ENCODE measurements at places on chromosomes 2 and 18.

DNA sequence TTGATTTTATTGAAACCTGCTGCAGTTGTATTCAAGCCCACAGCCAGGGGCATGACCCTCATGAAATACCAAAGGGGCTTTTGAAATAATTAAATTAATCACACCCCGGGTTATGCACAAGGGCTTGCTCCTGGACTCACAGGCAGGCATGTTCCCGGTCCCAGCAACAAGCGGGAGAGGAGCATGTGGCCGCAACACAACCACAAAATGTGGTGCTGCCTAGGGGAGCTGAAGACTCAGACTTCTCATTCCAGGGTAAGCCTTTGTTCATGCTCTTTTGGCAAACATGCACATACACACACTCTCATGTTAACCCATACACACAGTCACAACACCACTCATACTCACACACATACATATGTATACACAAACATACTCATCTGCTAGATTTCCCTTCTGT is 233.7 kb upstream of the SMAD2 start:
- DNase-seq = no peak

GRCh38 chr2:154688373-154688772 is 10.1 kb upstream of the KCNJ3 start:
- DNase-seq = no peak

DNA sequence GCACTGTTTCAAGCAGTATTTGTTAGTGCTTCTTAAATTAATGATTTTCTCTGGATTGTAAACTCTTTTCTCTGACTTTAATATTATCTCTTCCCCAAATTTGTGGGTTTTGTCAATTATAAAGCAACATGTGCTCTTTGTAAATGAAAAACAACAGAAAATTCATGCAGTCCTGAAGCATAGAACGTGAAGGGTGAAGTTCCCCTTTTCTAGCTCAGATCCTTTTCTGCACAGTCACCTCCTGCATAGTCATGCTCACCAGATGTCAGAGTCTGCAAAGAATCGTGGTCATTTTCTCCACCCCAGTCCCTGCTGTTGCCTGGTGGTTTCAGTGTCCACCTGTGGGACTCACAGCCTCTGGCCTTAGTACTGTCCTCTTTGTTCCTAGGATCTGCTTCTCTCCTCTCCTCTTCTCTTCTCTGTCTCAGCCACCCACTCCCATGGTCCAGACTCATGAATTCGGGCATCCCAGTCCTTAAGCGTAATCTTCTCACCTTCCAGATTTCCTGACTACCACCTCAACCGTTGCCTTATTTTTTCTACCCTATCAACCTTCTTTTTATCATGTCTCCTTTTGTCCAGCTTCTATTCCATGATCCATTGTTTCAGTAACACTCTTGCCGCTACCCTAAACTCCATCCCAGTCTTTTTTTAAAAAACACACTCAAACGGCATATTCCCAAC is 229.1 kb downstream of the RTP5 start:
- no peak for DNase-seq

- DNase-seq = no peak
Measured at GRCh38 chr18:22705328-22705727, 227.8 kb upstream of the RBBP8 start.

- DNase-seq = no peak
Measured at GRCh38 chr2:199273042-199273511, 184.7 kb downstream of the SATB2 start.

GRCh38 chr2:57160976-57161375 is 885.6 kb upstream of the VRK2 start:
- DNase-seq = no peak

DNA sequence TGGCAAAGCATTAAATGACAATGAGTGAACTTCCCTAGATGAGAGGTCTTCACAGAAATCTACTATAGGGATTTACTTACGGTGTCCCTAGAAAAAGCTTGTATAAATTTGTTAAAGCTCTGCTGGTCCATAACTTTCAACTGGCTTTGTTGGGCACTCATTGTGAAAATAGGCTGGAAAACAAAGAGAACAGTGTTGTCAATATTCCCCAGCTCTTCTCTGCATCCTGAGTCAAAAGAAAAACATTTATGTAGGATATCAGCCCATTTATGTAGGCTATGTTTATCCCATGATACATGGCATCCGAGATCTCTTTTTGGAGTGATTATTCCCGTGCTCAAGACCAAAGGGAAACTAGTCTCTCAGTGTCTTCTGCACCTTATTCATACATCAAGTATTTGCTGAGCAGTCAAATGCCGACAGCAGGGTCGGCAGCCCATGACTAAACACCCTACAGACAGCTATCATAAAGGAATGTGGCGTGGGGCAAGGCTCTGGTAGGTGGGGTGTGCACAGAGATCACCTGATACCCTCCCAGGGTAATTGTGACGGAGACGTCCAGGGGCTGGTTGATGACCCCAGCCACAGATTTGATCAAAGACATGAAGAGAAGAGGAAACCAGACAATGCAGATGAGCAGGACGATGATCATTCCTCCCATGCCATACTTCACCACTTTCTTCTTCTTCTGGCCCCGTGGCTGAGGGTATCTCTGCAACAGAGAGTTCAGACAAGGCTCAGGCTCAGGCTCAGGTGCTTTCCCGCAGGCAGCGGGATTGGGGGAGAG is 155.9 kb downstream of the NAPG start:
- no peak for DNase-seq

- DNase-seq = no peak
Measured at GRCh38 chr2:80255918-80256781, 48.4 kb downstream of the LRRTM1 start.

DNA sequence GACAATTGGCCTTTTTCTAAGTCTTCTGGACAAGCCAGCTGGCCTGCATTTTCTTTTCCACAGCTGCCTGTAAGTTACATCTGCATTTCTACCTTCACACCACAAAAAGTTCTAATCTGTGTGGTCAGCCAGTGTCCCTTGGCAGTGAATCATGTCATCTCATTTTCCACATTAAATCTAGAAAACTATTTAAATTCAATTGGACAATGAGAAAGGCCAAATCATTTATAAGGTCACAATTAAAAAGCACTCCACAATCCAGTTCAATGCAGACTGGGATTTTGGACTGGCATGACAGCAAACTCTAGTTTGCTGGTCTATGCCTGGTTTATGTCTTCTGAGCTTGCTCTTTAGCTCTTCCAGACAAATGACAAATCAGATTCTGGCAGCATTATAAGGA is 494.2 kb upstream of the SPHKAP start:
- no peak for DNase-seq

GRCh38 chr2:102690012-102690411 is 70.7 kb downstream of the SLC9A2 start:
- DNase-seq = no peak

DNA sequence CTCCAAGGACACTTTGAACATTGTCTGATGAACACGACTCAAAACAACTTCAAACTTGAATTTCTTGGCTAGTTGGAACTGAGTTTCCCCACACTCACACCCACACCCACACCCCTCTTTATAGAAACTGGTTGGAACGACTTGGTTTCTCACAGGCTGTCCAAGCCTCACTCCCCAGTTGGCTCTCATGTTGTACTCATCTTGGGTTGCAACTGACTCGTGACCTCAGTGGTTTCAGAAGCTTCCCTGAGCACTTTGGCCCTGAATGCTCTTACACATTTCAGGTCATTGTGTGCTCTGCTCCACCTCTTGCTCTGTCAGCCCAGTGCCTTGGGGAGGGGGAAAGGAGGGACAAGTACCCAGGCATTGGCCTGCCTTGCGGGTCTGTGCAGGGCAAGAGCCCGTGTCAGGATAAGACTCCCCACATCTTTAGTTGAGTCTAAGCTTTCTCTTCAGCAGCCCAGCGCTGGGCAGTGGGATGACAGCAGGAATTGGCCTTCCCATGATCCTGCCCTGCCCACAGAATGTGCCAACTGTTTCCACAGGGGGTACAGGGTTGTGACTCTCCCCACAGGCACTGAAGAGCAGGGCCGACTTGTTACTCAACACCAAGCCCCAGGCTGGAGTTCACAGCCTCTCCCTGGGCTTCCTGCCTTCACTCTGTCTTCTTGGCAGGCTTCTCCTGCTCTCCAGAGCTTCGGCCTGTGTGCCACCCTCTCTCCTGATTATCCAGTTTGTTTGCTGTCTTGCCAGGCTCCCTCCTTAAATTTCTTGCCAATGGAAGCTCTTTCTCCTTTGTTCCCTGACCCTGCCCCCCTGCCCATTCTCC is 104.6 kb downstream of the RTN4 start:
- no peak for DNase-seq

DNA sequence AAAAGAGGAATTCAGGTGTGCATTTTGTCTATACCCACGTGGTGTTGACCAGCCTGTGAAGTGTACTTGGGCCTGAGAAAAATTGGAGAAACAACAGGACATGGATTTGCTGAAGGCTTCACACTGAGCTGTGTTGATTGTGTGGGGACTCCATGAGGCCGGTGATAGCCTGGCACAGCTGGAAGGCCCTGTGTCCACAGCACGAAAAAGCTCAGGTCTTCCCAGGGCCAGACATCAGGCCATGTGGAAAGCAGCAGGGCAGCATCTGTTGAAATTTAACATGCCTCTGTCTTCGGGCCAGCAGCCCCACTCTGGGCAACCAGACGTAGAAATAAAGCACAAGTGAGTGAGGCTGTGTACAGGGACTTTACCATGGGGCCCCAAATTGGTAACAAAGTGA is 84.1 kb downstream of the HS6ST1 start:
- no peak for DNase-seq

- no peak for DNase-seq
Measured at GRCh38 chr2:217184242-217184641, 324.4 kb upstream of the TNP1 start.

GRCh38 chr2:26584656-26585055 is 56.5 kb downstream of the CIB4 start:
- no peak for DNase-seq

DNA sequence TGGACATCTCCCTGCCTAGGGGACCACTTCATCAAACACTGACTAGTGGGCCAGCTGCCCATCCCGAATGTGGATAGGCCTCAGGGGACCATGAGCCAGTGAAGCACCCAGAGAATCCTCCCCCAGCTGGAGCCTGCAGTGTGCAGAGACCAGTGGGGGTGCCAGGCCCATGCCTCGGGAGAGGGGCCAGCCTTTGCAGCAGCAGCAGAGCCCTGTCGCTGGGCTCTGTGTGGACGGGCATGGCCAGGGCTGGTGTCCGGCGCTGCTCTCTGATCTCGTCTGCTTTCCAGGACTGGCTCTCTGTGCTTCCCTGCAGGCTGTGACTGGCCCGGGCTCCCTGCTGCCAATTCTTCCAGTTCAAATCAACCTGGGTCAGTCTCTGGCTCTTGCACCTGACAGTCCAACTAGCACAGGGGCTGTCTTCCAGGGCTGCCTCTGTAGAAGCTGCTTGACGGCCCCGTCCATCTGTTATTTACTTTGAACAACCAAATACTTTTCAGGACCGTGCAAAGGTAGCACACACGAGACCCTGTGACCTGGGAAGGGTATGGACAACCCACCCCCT is 11.4 kb downstream of the KCNIP3 start:
- no peak for DNase-seq

DNA sequence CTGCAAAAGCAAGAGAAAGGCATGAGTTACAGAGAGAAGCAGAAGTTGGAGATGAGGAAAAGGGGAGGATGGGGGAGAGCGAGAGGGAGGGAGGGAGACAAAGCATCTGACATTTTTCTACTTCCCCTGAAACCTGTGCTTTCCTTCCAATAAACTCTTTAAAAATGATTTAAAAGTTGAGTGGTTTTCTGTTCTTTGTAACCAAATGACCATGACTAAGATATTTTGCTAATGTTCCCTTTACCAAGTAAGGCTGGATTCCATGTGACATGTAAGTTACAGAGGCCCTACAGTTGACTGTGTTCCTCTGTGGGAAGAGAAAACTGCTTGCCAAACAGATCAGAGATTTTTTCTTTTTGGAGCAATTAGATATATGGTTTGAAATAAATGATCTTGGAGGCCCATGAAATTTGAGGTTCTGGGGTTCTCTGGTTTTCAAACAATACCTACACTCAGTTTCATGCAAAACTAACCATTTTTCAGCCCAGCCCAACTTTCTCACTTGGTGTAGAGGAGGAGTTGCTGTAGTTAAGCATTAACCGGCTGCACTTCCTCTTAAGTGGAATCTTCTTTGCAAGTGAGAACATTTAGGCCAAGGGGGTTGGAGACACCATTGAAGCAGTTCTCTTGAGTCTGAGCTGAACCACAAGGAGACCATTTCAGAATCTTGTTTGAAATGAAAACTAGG is 34.5 kb downstream of the INSIG2 start:
- DNase-seq = no peak

- DNase-seq = no peak
Measured at GRCh38 chr18:69626171-69626570, 225.5 kb downstream of the DOK6 start.

- DNase-seq = no peak
Measured at GRCh38 chr2:142716463-142717242, 160.8 kb upstream of the KYNU start.

DNA sequence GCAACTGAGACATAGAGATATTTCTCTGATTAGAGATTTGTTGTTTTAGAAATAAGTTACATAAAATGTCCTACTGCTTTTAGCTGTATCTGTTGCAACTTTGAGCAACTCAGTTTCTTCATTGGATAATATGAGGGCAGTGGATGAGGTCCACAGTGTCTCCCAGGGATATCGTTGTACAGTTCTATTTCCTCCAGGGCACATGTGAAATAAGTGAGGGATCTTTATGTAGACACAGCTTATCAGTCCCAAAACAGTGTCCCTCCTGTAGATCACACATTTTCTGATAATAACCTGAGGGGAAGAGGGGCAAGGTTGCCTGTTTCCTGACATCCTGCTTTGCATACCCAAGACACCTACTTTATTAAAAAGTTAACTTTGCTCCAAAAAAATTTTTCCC is 1231.2 kb upstream of the ZEB2 start:
- no peak for DNase-seq

- DNase-seq = no peak
Measured at GRCh38 chr18:35127201-35127600, 86.0 kb downstream of the MAPRE2 start.

DNA sequence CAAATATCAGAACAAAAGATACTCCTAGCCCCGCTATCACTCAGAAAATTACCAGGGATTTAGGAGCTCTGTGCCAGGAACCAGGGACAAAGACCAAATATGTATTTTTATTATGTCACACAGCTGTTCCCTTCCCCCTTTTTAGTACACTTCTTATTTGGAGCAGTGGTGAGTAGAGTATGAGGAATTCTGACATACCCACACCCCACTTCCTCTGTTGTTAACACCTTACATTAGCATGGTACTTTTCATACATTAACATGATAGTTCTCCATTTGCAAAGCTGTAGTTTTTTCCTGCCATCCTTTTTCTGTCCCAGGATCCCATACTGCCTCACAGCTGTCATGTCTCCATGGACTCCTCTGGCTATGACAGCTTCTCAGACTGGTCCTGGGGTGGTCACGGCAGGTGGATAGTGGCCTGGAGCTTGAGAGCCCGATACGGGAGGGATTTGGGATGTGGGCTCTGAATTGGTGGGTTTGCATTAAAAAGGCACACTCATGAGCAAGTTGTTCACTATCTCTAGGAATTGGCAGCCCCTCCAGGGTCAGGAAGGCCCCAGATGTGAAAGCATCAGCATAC is 100.2 kb downstream of the SH3RF3 start:
- no peak for DNase-seq

DNA sequence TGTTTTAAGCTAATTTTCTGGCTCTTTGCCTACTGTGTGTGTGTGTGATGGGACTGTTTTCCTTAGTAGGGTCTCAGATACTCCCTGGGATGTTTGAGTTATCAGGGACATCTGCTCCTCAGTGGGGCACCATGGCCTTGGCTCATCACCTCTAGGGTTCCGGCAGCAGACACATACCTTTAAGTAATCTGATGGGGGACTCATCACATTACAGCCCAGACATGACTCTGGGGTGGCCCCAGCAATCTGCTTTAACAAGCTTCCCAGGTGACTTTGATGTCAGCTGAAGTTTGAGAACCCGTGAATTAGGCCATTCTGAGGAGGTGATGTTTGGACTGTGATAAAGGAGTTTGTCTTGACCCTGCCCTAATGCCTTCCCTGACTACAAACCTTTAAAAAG is 38.8 kb downstream of the DDX18 start:
- no peak for DNase-seq
